Endothelial cell of umbilical vein (primary cell): ENCODE measurements at places on chromosomes 7 and 10. TPM values are rescaled to one million over a fixed set of nuclear protein-coding genes. Genes with fewer than 3 reads are reported as not detected.

CALHM1 gene
- not detected in 2 replicates for total RNA-seq

COL28A1 gene
- not detected in 2 replicates for total RNA-seq

ACTL6B gene
- total RNA-seq, result not detected in 2 replicates

AFAP1L2 gene
- total RNA-seq, result 1.6 and 4.1 TPM in 2 replicates

SRGN gene
- 433 and 450 TPM in 2 replicates for total RNA-seq

FAM149B1 gene
- total RNA-seq, result 18.9 and 19.5 TPM in 2 replicates

MBL2 gene
- total RNA-seq, result not detected in 2 replicates

ZPBP gene
- total RNA-seq, result not detected in 2 replicates

NPC1L1 gene
- not detected in 2 replicates for total RNA-seq
